ENCODE measurements at places on chromosomes 1 and 21.

DNA sequence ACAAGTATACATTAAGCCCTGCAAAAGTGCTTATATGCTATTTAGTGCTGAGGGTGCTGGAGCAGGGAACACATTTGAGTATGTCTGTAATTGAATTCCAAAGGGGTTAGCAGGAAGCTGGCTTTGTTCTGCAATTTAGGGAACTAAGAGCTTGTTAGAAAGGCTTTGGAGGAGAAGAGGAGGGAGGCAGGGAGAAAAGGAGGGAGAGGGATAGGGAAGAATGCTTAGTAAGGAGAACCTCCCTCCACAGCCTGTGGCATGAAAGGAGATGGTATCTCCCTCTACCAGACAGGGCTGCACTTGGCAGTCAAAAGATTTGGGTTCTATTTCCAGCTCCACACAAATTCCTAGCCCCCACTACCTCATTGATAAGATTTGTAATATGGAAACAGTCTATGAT lies 217.8 kb downstream of the DAB1 start:
- DNase-seq = no peak

DNA sequence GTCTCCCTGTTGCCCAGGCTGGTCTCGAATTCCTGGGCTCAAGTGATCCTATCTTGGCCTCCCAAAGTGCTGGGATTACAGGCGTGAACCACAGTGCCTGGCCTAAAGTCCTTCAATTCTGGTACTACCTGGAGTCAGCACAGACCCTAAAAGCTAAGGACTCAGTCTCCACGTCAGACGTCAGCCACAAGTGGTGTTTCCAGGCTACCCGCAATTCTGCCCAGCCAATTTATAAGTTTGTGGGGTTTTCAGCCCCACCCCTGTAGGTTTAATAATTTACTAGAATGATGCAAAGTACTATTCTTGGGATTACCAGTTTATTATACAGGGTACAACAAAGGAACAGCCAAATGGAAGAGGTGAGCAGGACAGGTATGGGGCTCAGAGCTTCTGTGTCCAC lies 10.6 kb upstream of the DIP2A start:
- no peak for DNase-seq

DNA sequence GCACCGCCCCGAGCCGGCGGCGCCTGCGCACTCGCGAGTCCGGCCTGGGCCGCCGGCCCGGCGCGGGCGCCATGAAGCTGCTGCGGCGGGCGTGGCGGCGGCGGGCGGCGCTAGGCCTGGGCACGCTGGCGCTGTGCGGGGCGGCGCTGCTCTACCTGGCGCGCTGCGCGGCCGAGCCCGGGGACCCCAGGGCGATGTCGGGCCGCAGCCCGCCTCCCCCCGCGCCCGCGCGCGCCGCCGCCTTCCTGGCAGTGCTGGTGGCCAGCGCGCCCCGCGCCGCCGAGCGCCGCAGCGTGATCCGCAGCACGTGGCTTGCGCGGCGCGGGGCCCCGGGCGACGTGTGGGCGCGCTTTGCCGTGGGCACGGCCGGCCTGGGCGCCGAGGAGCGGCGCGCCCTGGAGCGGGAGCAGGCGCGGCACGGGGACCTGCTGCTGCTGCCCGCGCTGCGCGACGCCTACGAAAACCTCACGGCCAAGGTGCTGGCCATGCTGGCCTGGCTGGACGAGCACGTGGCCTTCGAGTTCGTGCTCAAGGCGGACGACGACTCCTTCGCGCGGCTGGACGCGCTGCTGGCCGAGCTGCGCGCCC lies at the start of gene B3GALT6:
TSS of gene B3GALT6 (plus strand) at position 30 of the 588 bp plus-strand sequence. CDS start at position 72, 42 bp downstream.
- DNase-seq = no peak

DNA sequence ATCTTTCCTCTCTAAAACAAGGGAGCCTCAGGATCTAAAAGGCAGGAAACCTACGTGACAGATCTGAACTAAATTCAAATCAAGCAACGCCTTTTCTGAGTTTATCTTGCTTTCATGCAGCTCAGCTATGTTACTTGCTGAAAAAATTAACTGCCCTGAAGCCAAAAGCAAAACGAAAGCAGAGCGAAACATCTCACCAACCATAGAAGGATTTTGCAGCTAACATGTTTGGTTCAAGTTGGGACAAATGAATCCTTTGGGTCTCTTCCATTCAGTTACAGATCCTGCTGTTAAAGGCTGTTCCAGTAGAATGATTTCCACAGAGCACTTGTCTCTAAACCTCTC lies 482 bp downstream of the SLC2A5 start:
- DNase-seq = no peak

DNA sequence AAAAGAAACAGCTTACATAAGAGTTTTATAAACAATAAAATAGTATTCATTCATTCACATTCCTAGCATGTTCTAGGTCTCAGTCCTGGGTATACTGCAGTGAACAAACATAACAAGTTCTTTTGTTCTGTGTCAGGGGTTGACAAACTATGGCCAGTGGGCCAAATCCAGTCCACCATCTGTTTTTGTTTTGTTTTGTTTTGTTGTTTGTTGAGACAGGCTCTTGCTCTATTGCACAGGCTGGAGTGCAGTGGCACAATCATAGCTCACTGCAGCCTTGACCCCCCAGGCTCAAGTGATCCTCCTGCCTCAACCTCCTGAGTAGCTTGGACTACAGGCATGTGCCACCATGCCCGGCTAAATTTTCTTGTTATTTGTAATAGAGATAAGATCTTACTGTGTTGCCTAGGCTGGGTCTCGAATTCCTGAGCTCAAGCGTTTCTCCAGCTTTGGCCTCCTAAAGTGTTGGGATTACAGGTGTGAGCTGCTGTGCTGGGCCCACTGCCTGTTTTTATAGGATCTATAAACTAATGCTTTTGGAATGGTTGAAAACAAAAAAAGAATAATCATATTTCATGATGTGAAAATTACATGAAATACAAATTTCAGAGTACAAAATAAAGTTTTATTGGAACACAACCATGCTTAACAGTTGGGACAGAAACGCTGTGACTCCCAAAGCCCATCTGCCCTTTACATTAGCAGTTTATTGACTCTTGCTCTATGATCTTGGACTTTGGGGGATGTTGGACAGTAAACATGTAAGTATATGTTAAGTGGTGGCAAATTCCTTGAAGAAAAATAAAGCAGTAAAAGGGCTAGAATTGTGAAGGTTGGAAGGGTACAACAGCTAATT lies 17.9 kb downstream of the CAPZA1 start:
- peak; percentile 42 for DNase-seq

- no peak for DNase-seq
Observed at GRCh38 chr1:112982853-112983536, 27.0 kb upstream of the SLC16A1 start.

GRCh38 chr1:24338447-24338846 lies 19.3 kb downstream of the GRHL3 start:
- no peak for DNase-seq

DNA sequence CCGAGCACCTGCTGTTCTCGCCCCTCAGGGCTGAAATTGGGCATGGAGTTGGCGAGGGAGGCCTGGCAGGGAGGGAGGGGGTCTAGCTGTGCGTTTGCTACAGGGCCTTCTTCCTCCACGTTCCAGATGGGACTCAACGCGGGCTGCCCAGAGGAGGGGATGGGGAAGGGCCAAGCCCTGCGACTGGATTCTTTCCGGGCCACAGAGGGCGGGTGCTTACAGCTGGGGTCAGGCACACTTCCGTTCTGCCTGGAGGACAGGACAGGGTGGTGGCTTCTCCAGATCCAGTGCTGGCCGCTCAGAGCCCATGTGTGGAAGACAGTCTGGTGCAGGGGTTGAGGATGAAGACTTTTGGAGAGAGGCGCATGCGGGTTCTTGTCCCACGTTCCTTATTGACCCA lies 90.0 kb downstream of the EDEM3 start:
- DNase-seq = no peak

DNA sequence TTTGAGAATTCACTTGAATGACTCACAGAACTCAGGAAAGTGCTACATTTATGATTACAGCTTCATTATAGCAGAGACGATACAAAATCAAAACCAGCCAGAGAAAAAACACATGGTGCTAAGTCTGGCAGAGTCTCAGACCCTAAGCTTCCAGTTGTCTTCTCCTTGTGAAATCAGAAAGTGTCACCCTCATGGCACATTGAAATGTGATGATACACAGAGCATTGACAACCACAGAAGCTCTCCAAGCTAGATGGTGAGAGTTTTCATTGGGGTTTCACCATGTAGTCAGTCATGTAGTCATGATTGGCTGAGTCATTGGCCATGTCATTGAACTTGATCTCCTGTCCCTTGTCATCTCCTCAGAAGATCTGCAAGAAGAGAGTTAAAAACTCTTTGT lies 526.6 kb downstream of the MRPL39 start:
- no peak for DNase-seq

DNA sequence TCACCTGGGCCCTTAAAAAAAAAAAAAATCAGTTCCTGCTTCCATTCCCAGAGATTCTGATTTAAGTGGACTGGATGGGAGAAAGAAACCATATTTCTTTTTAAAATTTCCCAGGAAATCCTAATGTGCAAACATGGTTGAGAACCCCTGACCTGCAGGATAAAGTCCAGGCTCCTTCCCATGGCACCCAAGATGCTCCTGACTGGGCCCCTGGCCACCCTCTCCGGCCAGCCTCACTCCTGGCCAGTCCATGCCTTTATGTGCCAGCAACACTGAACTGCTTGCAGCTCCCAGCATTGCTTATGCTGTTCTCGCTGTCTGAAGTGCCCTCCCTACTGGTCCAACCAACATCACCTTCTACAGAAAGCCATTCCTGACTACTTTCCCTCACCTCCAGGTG lies 93.9 kb downstream of the TEX35 start:
- DNase-seq = no peak

DNA sequence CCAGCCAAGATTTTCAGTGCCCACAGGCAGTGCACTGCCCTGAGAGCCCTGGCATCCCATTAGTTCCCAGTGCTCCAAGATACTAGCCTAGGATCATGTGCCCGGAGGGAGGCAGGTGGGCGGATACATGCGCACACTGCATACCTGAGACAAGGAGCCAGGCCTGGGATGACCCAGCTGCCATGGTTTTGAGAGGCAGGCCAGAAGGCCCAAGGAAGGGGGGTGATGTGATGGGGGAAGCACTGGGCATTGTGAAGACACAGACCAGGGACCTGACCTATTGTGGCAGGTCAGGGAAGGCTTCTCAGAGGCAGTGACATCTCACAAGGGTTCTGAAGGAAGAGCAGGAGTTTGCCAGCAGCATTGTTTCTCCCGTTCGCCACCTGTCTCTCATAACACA lies 3.6 kb downstream of the ZC3H12A start:
- no peak for DNase-seq

DNA sequence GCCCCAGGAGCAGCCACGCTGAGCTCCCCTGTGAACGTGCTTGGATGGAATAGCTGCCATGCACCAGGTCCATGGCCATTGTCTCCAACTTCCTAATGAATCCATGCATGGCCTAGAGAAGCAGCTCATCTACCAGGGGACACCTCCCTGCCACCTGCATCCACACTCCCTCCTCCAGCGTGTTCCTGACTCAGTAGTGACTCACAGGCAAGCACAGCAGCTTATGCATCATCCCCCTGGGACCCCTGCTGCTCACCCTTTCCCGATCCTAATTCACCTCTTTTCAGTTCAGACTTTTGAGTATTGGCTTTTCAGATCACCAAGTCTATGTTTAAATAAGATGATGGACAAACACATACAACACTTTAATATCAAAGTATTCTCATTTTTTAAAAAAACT lies 39.9 kb upstream of the TADA1 start:
- peak; percentile 48 for DNase-seq

DNA sequence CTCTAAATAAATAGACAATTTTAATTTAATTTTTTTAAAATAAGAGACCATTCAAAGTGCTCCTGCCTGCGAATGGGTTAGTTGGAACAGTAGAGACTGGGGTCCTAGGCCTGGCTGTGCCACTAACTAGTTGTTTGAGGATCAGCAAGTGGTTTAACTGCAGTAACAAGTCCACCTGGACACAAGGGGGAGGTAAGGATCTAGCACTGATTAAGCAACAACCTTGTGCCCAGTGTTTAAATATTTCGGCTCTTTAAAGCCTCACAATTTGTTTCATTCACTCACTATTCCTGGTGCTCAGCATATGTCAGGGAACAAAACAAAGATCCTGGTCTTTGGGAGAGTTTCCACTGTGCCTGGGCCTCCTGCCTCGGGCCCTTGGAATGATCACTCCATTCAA lies 1.6 kb upstream of the AGT start:
- no peak for DNase-seq

GRCh38 chr1:219149009-219149577 lies 24.6 kb upstream of the LYPLAL1 start:
- no peak for DNase-seq

DNA sequence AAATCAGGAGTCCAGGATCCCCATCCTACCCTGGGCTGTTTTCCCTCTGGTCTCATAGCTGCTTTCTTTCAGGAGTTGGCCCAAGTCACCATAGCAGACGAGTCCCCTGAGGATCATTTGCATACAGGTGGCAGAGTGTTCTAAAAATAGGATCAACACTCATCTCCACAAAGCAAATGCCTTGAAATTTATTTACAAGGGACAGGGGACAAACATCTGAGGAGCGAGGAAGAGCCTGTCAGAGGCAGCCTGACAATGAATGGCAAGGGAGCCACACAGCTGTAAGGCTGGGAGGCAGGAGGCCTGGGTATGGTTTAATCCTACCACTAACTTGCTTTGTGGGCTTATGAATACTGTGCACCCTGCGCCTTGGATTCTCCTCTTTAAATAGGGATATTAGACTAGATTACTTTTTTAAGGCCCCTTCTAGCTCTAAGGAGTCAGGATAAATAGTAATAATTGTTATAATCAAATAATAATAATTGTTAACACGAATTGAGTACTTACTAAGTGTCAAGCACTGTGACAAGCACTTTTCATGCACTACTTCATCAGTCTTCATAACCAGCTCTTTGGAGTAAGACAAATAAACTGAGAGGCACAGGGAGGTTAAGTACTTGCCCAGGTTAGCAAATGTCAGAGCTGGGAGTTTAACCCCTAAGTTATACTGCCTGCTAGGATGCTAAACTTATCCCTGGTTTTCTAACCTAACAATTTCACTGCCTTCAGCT lies 34.5 kb downstream of the RAB3B start:
- DNase-seq = no peak

GRCh38 chr1:206551986-206552326 lies 44.6 kb downstream of the RASSF5 start:
- DNase-seq = no peak

- no peak for DNase-seq
Observed at GRCh38 chr1:63428815-63429214, 61.4 kb downstream of the ALG6 start.

GRCh38 chr1:40404670-40405462 lies 31.3 kb downstream of the SMAP2 start:
- DNase-seq = peak; percentile 84
